ENCODE measurements at places on chromosomes 4 and X. TPM values are rescaled to one million over a fixed set of nuclear protein-coding genes. Genes with fewer than 3 reads are reported as not detected.

Gene GPR173
- 0.25 TPM for total RNA-seq

Gene PCDH18
- total RNA-seq, result 3.4 TPM

- DNase-seq, result no peak
Measured at GRCh38 chr4:139857021-139857420, 191.4 kb downstream of the MGST2 start.

GRCh38 chrX:21745756-21746155 is 12.2 kb downstream of the SMPX start:
- no peak for DNase-seq

DNA sequence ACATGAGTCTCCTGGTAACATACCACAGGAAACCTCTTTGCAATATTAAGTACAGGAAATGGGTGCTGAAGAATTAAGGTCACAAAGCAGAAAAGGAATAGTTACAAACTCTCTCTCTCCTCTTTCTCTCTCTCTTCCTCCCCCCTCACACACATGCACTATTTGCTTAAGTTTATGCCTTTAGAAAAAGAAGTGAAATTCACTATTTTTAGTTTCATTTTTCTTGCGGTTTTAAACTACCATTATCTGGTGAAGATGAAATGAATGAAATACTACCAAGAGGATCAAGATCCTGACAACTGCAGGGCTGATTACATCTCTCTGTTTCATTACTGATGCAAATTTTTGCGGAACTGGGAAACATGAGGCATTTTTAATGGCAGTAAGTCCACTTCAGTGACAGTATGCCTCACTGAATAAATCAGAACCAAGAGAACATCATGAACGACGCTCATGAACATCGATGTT is 64.3 kb upstream of the FTHL17 start:
- no peak for DNase-seq
